ENCODE measurements at places on chromosomes 16 and 17.

GRCh38 chr17:60060474-60060873 is 18.2 kb downstream of the HEATR6 start:
- DNase-seq: no peak

DNA sequence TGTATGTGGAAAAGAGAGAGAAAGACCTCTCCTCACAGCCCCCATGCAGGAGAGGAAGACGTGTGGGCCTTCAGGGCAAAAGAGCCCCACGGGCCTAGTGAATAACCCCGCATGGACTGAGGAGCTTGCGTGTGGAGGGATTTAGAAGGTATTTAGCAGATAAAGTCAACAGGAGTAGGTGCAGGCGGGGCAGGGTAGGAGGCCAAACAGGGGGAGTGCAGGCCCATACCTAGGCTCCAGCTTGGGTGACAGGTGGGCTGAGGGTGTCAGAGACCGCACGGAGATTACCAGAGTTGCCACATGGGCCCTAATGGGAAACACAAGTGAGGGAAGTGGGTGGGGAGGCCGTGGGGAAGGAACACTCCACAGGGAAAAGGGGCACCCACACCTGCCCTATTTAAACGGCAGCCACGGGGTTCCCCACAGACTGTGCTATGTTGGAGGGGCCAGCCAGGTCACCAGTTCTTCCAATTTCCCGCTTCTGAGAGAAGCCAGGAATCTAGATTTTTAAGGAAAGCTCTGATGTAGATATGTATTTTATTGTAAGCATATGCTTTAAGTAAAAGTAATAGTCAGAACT is 8.2 kb upstream of the CNGB1 start:
- DNase-seq: no peak

DNA sequence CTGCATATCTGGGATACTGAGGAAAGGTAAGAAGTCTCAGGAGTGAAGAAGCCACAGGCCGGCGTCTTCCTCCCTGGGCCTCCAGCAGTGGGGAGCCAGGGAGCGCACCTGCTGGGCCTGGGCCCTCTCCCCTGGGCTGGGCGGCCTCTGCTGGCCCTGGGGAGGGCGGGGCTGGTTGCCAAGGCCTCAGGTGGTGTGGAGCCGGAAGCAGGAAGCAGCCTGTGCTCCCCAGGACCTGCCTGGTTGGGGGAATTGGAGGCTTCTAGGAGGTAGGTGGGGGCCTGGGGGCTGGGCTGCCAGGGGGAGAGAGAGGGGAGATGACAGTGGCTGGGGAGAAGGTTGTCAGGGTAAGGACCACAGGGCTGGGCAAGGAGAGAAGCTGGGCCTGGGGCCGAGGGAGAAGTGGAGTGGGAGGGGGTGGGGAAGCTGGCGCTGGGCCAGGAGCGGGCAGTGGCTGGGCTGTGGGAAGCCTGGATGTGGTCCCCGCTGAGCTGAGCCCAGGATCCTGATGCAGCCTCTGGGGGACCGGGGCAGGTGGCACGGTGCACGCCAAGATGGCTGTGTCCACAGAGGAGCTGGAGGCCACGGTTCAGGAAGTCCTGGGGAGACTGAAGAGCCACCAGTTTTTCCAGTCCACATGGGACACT is at the start of gene SMIM22:
Gene SMIM22 (plus strand): TSS at position 189 of the 647 bp plus-strand sequence. CDS start 366 bp downstream, at position 555.
- DNase-seq: no peak

- DNase-seq: no peak
Measured at GRCh38 chr17:79657861-79658810, 47.3 kb upstream of the RBFOX3 start.

Measured in MG63 (cell line).